Ovary (tissue), 10 donors: ENCODE measurements at places on chromosomes 4 and X. TPM values are rescaled to one million over a fixed set of nuclear protein-coding genes. Genes with fewer than 3 reads are reported as not detected.

The SSX2 gene
- total RNA-seq = not detected

The PITX2 gene
- 0.24 TPM for total RNA-seq

DNA sequence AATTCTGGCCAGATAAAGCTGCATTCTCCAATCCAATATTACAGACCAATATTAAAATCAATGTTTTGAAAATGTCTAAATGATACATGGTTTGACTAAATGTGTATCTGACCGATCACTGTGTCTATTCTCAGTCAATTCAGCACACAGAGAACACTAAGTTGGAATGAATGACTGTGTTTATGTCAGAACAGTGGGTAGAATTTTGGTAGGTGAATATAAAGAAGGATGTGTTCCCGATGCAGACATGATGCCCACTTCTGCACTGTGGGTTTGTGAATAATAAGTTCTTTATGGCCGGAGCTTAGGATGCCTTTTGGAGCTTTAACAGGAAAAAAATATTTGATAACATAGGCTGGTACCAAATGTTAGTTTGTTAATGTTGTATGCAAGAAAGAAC is 113.2 kb upstream of the GIMD1 start:
- H3K27me3 ChIP-seq = no peaks in the 10 kb centered on the region
- H3K4me1 ChIP-seq = no peaks in the 10 kb centered on the region
- DNase-seq = no peak
- no peak overlapping the region for H3K4me3 ChIP-seq

DNA sequence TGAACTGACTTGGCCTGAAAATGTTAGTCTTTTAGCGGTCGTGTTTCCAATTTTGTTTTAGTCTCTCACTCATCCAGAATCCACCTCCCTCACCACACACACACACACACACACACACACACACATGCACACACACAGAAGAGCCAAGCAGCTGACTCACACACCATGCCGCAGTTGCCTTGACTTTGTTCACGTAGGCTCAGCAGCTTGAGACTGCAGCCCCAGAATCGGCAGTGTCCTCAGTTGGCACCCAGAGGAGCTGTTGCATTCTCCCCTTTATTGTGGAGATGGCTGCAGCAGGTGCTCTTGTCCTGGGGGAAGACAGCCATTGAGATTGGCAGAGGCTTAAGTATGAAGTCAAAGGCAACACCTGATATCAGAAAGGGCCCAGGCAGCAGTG is 20.9 kb upstream of the XPNPEP2 start:
- no peaks in the 10 kb centered on the region for H3K36me3 ChIP-seq
- no peak overlapping the region for H3K4me3 ChIP-seq
- no peaks in the 10 kb centered on the region for H3K27me3 ChIP-seq
- no peaks in the 10 kb centered on the region for H3K4me1 ChIP-seq
- H3K27ac ChIP-seq = no peak overlapping the region

The FREM3 gene
- total RNA-seq = not detected
